Osteoblast (primary cell): ENCODE measurements at places on chromosomes 7 and 10. TPM values are rescaled to one million over a fixed set of nuclear protein-coding genes. Genes with fewer than 3 reads are reported as not detected.

DNA sequence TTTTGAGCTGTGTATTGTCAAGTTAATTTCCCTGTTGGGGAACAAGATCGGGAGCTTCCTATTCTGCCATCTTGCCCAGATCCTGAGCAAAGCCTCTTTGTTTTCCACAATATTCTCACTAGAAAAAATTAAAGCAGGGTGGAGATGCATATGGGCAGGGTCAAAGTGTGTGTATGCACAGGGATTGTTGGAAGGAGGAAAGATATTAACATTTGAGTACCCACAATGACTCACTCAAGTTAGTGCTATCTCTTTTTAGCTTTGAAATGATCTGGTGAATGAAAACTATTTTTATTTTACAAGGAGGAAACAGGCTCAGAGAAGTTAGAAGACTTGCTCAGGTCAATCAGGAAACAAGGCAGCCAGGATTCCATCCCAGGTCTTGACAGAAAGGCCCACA, 6.7 kb upstream of the BTBD16 start:
- DNase-seq: peak; percentile 79

The CALML3 gene
- not detected in 2 replicates for total RNA-seq

The MACC1 gene
- 0.29 and 0.36 TPM in 2 replicates for total RNA-seq

The HTR7 gene
- total RNA-seq: 9.8 and 12.4 TPM in 2 replicates

The GNAT3 gene
- not detected in 2 replicates for total RNA-seq
